Stimulated activated CD4-positive, alpha-beta T cell treated with anti-CD3 and anti-CD28 coated beads, TNF-alpha, amount 100 ng/mL, for 48 hours (primary cell): ENCODE measurements at places on chromosomes 7 and 10.
A peak's percentile ranks its signal among the peaks of the same experiment; 100 is the strongest.

GRCh38 chr10:1643161-1643907, 94.0 kb downstream of the ADARB2 start:
- peak; percentile 13 for DNase-seq

- DNase-seq: no peak
Measured at GRCh38 chr7:138861051-138861450, 63.1 kb upstream of the ATP6V0A4 start.

DNA sequence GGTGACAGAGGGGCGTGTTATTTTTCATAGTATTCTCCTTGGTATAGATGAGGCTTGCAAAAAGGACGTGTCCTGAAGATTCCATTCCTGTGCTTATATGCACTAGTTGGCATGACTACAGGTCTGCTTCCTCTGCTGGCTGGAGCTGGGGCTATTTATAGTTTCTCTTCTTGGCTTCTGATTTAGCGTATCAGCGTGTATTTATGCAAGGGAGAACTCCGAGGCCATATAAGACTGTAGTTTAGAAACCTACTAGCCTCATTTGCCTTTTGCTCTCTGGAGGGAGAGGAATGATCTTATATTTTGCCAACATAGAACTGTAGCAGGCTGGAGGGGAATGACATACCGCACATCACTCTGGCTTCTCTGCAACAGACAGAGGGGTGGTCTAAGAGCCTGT, 39.7 kb downstream of the CACNB2 start:
- DNase-seq: no peak

GRCh38 chr7:107937531-107937930, 46.5 kb downstream of the DLD start:
- DNase-seq: no peak

DNA sequence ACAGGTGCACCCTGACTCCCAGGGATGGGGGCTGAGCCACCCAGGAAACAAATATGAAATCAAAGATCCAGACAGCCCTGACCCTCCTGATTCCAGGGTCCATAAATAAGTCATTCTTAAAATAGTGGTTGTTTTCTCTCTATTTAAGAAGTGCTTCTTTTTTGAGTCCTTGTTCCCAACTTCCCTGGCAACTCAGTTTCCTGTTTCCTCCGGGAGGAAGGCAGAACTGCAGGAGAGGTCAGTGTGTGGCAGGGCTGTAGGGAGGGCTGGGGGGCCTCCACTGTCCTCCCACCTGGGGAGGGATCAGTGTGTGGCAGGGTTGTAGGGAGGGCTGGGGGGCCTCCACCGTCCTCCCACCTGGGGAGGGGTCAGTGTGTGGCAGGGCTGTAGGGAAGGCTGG, 88.7 kb upstream of the PDGFA start:
- DNase-seq: no peak

GRCh38 chr10:131620314-131620713, 280.5 kb upstream of the PPP2R2D start:
- no peak for DNase-seq

DNA sequence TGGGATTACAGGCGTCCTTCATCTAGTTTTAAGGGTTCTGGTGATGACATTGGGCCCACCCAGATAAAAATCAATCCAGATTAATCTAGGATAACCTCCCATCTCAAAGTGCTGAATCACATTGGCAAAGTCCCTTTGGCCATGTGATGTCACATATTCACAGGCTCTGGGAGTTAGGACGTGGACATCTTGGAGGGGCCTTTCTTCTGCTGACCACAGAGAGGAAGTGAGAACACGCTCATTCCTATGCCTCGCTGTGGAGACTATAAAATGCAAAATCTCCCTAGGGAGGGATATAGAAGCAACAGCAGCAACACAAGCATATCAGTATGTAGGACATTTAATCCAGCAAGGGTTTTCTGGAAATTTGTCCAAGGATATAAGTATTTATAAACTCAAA, 266.0 kb upstream of the PITRM1 start:
- DNase-seq: no peak

DNA sequence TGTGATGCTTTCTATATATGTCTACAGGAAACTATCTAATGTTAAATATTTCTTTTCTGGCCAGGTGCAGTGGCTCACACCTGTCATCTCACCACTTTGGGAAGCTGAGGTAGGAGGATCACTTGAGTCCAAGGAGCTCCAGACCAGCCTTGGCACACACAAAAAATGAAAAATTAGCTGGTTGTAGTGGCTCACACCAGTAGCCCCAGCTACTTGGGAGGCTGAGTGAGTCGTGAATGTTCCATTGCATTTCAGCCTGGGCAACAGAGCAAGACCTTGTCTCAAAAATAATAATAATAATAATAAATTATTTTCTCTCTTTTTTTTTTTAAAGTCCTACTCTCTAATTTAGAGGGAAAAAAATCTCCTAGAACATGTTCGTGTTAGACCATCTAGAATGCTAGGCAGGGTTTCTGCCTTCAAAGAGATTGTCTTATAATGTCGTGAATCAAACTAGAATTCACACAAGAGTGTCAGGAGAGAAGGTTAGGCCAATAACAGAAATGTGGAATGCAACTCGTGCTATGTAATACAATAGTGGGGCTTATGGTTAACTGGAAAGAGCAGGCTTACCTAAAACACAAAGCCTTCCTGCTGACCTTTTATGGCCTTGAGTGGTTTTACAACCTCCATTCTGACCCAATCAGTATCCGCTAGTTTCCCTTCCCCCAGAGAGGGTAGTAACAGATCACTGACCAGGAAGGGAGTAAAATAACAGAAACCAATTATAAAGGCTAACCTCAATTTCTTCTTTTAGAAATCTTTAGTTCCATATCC, 46.3 kb downstream of the MYOF start:
- DNase-seq: no peak

DNA sequence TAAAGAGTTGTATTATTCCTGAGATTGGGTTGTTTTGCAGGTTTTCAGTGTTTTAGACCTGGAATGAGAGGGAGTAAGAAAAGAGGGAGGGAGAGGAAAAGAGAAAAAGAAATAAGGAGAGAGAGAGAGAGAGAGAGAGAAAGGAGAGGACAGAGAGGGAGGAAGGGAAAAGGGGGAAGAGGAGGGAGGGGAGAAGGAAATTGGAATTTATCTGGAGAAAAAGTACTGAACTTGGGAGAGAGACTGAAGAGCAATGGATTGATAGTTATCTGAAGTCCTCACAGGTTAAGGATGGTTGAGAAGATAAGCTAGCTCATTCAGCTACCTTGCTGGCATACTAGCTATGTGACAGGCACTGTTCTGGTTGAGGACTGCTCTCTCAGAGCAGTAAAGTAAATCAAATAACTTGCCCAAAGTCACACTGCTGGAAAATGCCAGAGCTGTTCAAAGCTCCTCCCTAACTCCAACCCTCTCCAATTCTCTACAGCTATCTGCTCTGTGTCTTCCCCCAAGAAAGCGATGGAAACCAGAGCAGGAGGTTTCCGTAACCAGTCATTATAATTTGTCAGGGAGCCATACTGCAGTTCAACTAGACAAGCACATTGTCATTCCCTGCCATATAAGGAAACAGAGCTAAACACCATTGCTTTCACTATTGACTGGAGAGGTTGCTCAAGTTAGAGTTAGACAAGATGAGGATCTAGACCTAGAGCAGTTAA, 10.7 kb downstream of the CALD1 start:
- no peak for DNase-seq

GRCh38 chr7:108723381-108723814, 153.7 kb downstream of the DNAJB9 start:
- no peak for DNase-seq

DNA sequence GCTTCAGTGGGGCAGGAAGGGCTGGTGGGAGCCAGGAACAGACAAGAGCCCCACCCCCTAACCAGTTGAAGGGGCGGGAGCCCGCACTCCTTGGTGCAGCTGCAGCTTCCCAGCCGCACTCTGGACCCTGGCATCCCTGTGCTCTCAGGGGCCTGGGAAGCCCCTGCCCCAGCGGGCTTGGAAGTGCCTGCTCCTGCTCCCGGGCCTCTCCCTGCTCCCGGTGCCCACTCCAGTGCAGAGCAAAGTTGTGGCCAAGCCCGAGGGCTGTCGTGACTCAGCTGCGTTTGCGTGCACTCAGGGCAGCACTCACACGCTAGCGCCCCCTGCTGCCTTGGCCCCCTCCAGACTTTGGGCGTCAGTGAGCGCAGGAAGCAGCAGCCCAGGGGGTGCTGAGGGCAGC, 883.8 kb downstream of the LRMDA start:
- DNase-seq: no peak

DNA sequence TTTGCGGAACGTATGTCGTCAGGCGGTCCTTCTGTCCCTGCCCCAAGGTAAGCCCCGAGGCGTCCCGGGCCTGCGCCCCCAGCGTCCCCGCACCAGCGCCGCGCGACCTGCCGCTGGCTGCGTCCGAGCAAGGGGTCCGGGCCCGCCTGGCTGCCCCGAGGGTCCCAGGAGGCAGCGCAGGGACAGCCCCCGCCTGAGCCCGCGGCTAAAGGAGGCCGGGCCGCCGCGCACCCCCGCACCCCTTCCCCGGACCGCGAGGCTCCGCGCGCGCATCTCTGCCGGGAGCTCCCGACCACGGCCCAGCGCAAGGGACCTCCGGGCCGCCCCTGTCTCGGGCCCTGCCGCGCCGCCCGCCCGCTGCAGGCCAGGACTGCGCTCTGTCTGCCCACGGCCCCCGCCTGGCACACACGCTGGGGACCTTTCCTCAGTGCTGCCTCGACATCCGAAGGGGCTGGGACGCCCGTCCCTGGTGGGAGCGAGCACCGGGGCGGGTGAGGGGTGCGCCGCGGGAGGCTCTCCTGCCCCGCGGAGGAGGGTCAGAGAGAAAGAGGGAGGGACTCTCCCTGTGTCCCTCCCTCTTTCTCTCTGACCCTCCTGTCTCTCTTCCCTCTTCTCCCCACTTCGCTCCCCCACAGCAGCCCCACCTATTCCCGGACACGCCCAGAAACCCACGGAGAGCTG, 25.0 kb downstream of the SHH start:
- no peak for DNase-seq

GRCh38 chr7:32648408-32649156, 153.3 kb downstream of the AVL9 start:
- no peak for DNase-seq

- DNase-seq: no peak
Measured at GRCh38 chr7:105655500-105656380, 74.4 kb upstream of the EFCAB10 start.

DNA sequence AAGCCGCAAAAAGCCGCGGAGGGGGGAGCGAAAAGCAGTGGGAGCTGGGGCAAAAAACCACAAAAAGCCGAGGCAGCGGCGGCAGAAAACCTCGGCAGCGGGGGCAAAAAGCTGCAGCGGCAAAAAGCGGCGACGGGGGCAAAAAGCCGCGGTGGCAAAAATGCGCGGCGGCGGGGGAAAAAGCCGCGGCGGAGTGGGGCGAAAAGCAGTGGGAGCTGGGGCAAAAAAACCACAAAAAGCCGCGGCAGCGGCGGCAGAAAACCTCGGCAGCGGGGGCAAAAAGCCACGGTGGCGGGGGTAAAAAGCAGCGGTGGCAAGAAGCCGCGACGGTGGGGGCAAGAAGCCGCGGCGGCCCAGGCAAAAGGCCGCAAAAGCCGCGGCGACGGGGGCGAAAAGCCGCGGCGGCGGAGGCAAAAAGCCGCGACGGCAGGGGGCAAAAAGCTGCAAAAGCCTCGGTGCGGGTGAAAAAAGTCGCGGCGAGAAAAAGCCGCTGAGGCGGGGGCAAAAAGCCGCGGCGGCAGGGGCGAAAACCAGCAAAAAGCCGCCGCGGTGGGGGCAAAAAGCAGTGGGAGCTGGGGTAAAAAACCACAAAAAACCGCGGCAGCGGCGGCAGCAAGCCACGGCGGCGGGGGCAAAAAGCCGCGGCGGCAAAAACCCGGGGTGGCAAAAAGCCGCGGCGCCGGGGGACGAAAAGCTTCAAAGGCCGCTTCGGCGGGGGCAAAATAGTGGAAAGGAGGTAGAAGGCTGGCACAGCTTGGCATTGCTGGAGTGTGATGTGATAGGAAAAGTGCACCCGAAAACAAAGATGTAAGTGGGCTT, 135.9 kb downstream of the ZNF92 start:
- DNase-seq: no peak

- DNase-seq: no peak
Measured at GRCh38 chr7:47414342-47415317, 167.3 kb downstream of the TNS3 start.

DNA sequence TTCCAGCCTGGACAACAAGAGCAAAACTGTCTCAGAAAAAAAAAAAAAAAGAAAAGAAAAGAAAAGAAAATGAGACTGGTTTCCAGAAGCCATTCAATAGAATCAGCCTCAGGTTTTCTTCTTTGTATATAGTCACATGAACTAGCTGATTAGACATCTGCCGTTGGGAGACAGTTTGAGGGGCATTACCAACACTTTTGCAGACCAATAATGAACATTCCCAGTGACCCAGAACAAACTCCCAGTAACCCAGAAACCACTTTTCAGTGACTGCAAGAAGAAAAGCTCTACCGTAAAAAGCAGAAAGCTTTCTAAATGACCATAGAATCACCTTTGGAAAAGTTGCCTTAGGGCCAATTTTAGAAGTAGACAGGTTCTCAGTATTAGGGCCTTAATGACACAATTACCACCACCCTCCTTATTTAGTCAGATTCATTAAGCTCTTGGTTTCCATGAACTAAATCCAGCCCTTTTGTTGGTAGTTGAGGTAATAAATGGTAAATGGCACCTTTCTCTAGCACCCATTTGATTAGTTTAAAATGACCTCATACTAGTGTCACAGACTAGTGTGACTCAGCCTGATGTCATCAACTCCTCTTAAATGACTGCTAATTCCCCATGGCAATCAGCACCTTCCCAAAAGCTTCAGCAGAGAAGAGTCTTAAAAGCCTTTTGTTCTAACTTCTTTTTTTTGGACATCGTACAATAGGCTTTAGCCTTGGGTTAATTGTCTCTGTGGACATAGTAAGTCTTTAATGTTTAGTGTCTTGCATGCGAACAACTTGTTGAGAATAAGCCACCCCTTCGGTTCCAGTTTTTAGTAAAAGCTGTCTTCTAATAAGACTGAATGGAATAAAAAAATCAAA, 33.6 kb upstream of the XRCC2 start:
- DNase-seq: no peak

DNA sequence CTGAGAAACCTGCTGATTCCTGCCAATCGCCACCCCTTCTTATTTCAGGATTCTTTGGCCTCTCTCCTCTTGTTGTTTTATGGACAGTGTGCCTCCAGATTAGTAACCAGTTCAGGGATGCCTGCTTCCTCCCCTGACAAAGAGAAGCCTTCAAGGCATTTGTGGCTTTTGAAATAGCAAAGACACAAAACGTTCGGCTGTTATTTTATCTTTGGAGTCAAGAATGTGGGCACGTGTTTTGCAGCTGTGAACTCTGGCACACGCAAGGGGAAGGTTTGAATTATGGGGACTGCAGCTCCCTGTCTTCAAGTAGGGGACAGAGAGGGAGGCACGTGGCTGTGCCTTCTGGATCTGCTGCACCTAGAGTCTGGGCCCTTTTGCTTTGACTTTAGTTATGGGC, 157.9 kb upstream of the GRB10 start:
- DNase-seq: no peak

GRCh38 chr7:122413339-122413738, 108.8 kb upstream of the FEZF1 start:
- DNase-seq: no peak

- DNase-seq: no peak
Measured at GRCh38 chr10:90174531-90174930, 473.1 kb downstream of the KIF20B start.

GRCh38 chr7:13724977-13725566, 264.4 kb downstream of the ETV1 start:
- DNase-seq: no peak

GRCh38 chr10:107433605-107434004, 269.1 kb upstream of the SORCS1 start:
- no peak for DNase-seq

- DNase-seq: no peak
Measured at GRCh38 chr7:140641524-140642195, 1.0 kb upstream of the DENND2A start.
